A549 treated with dexamethasone at 1 μM for 4 hours (cell line): ENCODE measurements at places on chromosomes 12 and 14. TPM values are rescaled to one million over a fixed set of nuclear protein-coding genes. Genes with fewer than 3 reads are reported as not detected.

STYK1 gene
- total RNA-seq, result 0.11 to 0.51 TPM (median 0.20 TPM) in 5 replicates

CFAP73 gene
- total RNA-seq, result 0.09 to 0.14 TPM (median 0.11 TPM) in 3 of 5 replicates, not detected in the others

KLRK1 gene
- total RNA-seq, result 0.13 TPM in 1 of 5 replicates, not detected in the others

LTB4R gene
- total RNA-seq, result 2.7 to 6.5 TPM (median 4.3 TPM) in 5 replicates

KLRG1 gene
- total RNA-seq, result 1.1 to 2.0 TPM (median 1.5 TPM) in 5 replicates

POLE gene
- 38.0 to 44.6 TPM (median 44.2 TPM) in 5 replicates for total RNA-seq

BHLHE41 gene
- total RNA-seq, result 0.22 to 1.7 TPM (median 0.47 TPM) in 5 replicates

TAS2R50 gene
- total RNA-seq, result not detected in 5 replicates

GALNT8 gene
- total RNA-seq, result 0.02 TPM in 1 of 5 replicates, not detected in the others

SERPINA10 gene
- 0.04 TPM in 1 of 5 replicates, not detected in the others for total RNA-seq

SERPINA9 gene
- not detected in 5 replicates for total RNA-seq
